GM12892 (cell line): ENCODE measurements at places on chromosomes 5 and 9.

DNA sequence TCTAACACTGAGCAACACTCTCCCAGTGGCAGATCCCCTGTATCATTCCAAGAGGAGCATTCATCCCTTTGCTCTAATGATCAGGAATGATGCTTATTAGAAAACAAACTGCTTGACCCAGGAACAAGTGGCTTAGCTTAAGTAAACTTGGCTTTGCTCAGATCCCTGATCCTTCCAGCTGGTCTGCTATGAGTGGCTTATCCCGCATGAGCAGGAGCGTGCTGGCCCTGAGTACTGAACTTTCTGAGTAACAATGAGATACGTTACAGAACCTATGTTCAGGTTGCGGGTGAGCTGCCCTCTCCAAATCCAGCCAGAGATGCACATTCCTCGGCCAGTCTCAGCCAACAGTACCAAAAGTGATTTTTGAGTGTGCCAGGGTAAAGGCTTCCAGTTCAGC, 29.7 kb downstream of the GABRP start:
- DNase-seq, result no peak

GRCh38 chr5:102797322-102797884, 42.3 kb downstream of the PAM start:
- DNase-seq, result no peak

DNA sequence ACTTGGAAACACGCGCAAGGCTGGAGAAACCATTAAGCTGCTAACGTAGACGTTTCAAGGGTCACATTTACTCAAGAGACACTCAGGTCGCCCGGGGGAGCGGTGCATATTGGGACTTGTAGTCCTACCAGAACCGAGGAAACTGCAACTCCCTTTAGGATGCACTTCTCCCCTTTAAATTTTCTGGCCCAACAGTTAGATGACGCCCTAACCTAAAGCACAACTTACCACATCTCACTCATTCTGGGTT, 384 bp upstream of the DMXL1 start:
- DNase-seq, result peak; percentile 14

- DNase-seq, result peak; percentile 33
These were observed 26.9 kb downstream of the SRD5A1 start for GRCh38 chr5:6659941-6660684.

DNA sequence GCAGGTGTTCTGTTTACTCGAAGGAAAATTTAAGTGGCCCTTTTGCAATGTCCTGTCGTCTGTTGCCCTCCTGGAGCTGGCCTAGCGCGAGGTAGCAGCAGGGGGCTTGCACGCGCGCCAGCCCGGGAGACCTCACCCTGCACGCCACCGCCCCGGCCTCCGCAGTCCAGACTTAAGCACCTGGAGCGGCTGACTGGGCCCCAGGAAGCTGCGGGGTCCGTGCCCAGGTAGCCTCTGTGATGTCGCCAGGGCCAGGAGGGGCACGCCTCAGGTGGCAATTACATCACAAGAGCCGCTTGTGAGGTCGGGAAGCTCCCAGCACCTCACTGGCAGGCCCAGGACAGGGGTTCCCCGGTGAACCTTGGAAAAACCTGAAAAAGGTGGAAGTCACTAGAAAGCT, at the start of gene SAXO1:
Gene SAXO1 (minus strand): TSS at position 195 of the 400 bp plus-strand sequence. CDS start 301 bp downstream, outside the sequence.
- no peak for DNase-seq

DNA sequence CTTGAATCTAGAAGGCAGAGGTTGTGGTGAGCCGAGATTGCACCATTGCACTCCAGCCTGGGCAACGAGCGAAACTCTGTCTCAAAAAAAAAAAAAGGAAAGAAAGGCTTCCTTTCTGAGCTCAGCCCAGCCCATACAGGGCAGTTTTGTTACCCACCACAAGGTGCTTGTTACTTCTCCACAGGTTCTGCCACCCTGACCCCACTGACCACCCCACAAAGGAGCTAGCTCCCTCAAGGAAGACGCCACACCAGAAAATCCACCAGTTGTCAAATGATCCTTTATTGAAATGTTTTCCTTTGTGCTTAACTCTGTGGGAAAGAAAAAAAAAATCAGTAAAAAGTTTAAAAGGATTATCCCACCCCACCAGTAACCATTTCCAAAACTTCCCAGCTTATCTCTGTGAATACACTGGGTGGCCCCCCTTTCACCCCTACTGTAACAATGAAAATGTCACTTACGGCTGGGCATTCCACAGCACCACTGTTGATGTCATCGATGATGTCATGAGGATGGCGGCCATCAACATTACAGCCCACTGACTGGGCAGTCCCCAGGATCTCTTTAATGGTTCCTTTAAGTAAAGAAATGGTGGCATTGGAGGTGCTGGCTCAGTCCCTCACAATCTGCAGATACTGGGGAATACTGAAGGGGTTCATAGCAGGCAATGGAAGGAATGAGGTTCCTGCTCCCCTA, 3.6 kb downstream of the RPL12 start:
- DNase-seq, result no peak

DNA sequence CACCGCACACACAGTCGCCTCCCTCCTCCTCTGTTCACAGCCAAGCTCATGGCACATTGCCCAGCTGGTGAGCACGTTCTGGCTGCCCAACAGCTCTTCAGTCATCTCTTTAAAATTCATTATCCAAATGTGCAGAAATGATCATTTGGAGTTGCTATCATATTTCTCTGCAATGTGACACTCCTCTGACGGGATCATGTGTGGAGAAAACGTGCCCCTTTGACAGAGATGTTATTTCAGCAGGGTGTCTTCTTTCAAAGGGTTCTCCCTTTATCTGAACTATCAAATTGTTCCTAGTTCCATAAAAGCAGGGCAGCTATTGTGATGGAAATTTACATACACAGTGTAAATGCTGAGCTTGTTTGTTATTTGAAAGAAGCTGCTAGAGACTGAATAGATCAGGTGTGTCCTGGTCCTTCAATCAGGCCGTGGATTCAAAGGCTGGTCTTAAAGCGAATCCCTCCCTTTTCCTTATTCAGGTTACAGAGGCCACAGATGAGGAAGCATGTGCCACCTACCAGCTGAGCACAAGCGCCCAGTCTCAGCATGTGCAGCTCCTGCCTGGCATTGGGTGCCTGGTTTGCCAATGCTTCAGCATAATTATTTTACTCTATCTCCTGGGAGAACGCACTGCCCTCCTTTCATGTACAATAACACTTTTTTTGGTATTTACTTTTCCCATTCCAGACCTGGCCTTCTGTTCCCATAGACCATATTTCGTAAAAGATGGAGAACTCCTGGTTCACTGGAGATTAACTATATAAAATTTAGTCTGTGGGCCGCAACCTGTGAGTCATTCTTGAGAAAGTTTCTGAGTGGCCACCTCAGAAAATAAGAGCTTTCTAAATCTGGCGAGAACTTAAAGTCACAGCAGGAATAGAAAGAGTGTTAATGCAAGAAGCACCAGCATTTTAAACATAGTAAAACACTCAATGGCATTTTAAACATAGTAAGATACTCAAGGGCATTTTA, 433.7 kb downstream of the ENC1 start:
- DNase-seq, result no peak

GRCh38 chr5:23823521-23823920, 316.1 kb downstream of the PRDM9 start:
- DNase-seq, result no peak

GRCh38 chr5:79702606-79703380, 13.2 kb downstream of the CMYA5 start:
- no peak for DNase-seq

DNA sequence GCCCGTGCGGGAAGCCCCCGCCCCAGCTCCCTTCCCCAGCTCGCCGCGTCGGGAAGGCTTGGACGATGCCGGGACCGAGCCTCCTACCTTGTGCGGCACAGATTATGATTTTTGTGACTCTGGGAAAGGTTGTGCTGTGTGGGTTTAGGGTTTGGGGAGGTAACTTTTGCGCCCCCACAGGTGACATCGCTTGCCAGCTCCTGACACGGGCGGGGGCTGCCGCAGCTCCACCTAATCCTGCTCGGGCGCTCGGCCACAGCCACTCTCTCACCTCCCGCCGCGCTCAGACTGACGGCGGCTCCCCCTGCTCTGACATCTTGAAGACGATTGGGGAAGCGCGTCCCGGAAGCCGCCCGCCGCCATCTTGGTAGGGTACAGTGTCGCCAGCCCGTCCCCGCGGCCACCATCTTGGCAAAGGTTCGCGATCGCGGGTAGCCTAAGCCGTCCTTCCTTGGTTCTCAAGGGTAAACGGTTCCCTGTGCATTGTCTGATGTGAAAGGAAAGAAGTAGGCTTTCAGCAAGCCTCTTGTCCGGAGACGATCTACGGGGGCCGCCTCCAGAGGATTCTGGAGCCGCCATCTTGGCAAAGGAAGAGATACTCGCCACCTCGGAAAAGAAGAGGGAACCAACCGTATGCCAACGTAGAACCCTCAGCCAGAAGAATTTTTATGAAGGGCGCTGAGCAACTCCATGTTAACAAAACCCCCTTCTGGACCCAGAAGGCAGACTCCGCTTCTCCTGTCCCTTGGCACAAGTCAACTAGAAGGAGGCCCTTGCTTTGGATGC, 1.8 kb upstream of the NR3C1 start:
- peak; percentile 21 for DNase-seq

- no peak for DNase-seq
These were observed 4.5 kb upstream of the PCA3 start for GRCh38 chr9:76759732-76760131.
